Osteoblast (primary cell): ENCODE measurements at places on chromosomes 1 and 21. TPM values are rescaled to one million over a fixed set of nuclear protein-coding genes. Genes with fewer than 3 reads are reported as not detected.

- DNase-seq, result peak; percentile 78
Observed at GRCh38 chr1:93675931-93676330, 5.7 kb downstream of the BCAR3 start.

The RGS16 gene
- total RNA-seq, result under 0.01 and 0.29 TPM in 2 replicates

The HMCN1 gene
- total RNA-seq, result 178 and 269 TPM in 2 replicates

DNA sequence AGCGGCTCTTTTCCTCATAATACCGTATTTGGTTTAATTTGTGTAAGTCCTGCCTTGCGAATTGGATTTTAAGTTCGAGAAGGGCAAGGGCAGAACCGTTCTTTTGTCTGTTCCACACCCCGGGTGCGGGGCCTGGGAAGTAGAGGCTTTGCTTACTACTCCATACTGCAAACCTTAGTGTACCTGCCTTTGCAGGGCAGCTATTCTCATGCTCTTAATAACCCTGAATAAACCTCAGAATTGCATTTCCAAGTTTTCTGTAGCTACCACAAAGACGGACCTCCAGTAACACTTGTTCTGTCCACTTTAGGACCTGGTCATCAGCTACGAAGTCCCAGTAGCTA, 657 bp upstream of the HNRNPU start:
- DNase-seq, result peak; percentile 73

DNA sequence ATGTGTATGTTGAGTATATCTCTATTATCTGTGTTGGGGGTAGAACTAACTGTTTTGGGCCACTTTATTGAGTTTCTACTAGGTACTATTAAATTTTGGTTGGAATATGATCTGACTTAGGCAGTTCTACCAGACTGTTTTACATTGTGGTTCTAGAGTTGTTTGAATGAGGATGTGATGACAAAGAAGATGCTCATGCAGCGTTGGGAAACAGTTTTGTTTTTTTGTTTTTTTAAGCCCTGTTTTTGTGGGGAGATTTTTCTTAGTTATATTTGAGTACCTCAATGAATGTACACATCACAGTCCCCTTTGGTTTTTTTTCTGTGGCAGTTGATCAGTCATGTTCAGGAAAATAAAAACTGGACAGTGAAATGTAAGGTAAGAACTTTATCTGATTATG, 40.1 kb downstream of the TMED5 start:
- DNase-seq, result peak; percentile 18

The RYR2 gene
- not detected in 2 replicates for total RNA-seq

GRCh38 chr1:239606850-239607400, 220.6 kb downstream of the CHRM3 start:
- no peak for DNase-seq

The C4BPA gene
- total RNA-seq, result not detected in 2 replicates

DNA sequence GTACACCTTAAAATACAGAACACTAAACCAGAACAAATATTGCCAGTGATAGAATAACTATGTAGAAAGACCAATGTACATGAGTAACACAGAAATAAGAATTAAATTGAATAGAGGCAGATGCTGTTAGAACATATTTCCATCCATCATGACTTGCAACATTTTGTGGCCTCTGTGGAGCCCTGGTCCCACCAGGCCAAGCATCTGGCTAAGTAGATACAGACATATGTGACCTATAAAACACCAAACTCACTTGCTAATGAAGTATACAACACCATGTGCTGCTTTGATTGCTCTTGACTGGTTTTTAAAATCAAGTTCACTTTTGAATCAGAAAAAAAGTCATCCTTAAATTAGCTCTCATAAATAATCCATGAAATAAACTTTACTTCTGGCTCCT, 20.5 kb downstream of the SLC19A2 start:
- no peak for DNase-seq

GRCh38 chr1:205813755-205814058, 709 bp upstream of the SLC41A1 start:
- peak; percentile 93 for DNase-seq

The LIPI gene
- total RNA-seq, result not detected in 2 replicates

- DNase-seq, result no peak
Observed at GRCh38 chr1:15360700-15361099, 49.0 kb upstream of the EFHD2 start.

The CD160 gene
- total RNA-seq, result not detected in 2 replicates

GRCh38 chr1:109657395-109657794, 1.5 kb downstream of the GSTM4 start:
- DNase-seq, result no peak

DNA sequence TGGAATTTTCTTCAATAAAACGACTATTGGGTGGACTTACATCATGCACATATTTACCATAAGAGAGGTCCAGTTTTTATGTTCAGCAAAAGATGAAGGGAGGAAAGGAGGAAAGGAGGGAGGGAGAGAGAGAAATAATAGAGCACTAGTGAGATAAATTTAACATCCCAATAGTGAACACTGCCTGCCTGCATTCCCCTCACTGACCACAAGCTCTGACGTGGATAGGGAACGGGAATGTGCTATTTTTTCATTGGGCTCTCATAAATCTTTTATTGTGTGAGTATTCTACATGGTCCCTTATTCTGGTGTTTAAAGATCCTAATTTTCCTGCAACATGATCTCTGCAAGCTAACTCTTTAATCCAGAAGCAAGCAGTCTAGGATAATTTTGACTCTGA, 82.1 kb downstream of the TTC3 start:
- no peak for DNase-seq

GRCh38 chr1:164805399-164805798, 246.4 kb downstream of the PBX1 start:
- DNase-seq, result no peak

GRCh38 chr1:210132582-210132981, 100.0 kb upstream of the SERTAD4 start:
- no peak for DNase-seq

DNA sequence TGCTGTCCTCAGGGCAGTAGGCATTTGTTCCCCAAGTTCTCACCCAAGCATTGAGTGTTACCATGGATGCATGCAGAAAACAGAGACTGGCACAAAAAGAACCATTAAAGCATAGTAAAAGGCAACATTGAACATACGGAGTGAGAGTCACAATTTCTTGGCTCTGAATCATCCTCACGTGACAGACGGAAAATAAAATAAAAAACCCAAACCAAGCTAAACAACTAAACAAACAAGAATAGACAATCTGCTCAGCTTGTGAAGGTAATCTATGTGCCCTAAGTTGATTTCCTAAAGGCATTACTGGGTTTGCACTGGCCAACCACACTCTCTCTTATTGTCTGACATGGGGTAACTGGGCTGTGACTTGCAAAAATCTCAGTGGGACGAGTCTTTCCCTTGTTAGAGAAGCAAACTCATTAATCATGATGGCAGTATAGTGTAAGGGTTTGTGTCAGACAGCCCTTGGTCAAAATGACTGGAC, 306.0 kb downstream of the ASTN1 start:
- DNase-seq, result no peak

DNA sequence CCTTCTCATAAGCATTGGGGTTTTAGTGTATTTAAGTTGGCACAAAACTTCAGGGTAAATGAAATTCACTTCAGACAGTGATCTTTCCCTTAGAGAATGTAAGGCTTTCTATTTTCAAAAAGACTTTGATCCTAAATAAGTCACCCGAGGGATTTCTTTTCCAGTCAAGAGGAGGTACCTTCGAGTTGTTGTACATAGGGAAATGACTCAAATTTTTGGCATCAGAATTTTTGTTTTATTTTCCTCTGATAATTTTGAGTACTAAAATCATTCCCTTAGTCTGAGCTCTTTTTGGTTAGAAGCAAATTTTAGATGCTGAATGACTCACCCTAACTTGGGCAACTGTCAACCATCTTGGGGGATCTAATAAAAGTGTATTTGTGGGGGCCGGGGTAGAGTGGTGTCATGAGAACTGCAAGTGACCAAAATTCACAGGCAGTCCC, 193.9 kb downstream of the DHRS3 start:
- DNase-seq, result peak; percentile 83

The TTLL10 gene
- total RNA-seq, result not detected in 2 replicates

The IL20 gene
- total RNA-seq, result not detected in 2 replicates

DNA sequence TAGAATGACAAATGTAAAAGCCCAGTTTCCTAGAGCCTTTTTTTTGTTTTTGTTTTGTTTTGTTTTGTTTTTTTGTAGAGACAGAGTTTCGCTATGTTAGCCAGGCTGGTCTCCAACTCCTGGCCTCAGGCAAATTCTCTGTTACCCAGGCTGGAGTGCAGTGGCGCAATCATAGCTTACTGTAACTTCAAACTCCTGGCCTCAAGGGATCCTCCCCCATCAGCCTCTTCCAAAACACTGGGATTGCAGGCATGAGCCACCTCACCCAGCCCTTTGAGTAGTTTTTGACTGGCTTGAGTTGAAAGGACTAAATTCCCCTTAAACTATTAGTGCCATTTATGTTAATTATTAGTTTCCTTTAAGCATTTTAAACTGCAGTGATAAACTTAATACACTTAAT, 28.8 kb upstream of the ZBTB18 start:
- DNase-seq, result no peak

DNA sequence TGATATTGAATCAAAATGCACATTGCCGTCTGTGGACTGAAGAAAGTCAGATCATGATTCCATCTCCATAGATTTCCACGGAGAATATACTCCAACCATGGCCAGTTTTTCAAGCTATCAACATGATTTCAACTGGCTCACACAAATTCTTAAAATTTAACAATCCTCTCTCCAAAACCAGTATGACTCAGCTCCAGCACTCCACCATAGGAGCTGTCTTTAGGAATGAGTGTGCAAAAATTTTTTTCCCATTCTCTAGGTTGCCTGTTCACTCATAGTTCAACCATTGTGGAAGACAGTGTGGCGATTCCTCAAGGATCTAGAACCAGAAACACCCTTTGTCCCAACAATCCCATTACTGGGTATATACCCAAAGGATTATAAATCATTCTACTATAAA, 40.8 kb downstream of the RGL1 start:
- DNase-seq, result peak; percentile 46

The ARMH1 gene
- 3.2 and 4.3 TPM in 2 replicates for total RNA-seq

- DNase-seq, result no peak
Observed at GRCh38 chr1:100457683-100458082, 80.3 kb upstream of the GPR88 start.

DNA sequence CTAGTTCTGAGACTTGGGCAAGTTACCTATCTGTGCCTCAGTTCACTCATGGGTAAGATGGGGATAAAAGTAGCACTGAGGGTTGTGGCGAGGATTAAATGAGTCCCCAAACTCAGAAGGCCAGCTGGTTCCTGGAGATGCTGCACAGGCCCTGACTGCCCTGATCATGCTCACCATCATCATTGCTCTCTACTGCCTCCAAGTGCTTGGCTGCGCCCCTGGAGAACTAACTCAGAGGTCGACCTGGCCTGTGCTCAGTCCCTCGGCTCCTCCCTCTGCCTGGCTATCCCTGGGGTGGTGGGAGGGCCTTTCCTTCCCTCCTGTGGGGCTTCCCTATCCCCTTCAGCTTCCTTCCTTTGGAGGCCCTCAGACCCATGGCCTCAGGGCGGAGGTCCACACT, 5.6 kb downstream of the SLC5A9 start:
- no peak for DNase-seq

The RBP7 gene
- not detected in 2 replicates for total RNA-seq

The PTCH2 gene
- total RNA-seq, result 0.29 and 0.36 TPM in 2 replicates
